ENCODE measurements at places on chromosomes 1 and 21.

DNA sequence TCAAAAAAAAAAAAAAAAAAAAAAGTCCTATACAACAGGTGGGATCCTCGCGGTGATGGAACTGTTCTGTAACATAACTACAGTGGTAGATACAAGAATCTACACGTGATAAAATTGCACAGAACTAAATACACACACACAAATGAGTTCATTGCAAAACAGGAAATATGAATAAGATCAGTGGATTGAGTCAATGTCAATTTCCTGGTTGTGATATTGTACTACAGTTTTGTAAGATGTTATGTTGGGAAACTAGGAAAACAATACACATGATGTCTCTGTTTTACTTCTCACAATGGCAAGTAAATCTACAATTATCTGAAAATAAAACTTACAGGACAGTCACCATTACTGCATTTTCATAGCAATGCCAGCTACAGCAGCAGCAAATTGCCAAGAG is 59.8 kb downstream of the ITGB3BP start:
- no peak for DNase-seq

DNA sequence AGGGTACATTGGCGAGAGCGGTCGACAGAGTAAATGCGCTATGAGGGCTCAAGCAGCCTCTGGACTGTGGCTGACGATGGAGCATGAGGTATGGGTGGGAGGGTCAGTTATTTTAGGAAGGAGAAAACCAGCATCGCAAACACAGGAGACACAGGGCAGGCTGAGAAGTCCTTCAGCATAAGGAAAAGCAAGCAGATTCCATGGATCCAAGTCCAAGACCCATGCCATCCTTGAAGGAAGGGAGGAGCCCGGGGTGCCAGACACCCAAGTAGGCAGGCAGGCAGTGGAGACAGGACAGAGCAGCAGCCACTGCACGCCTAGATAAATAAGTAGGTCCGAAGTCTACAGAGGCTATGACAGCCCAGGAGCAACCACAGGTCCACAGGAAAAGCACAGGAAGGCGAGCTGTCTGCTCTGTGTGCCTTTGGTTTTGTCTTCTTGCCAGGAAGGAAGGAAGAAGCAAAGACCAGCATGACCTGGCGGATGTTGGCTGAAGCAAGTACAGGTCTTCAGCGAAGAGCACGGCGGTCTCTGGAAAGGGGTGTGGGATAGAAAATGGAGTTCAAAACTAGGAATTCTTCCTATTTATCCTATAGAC is 76.4 kb upstream of the SLC45A1 start:
- no peak for DNase-seq

DNA sequence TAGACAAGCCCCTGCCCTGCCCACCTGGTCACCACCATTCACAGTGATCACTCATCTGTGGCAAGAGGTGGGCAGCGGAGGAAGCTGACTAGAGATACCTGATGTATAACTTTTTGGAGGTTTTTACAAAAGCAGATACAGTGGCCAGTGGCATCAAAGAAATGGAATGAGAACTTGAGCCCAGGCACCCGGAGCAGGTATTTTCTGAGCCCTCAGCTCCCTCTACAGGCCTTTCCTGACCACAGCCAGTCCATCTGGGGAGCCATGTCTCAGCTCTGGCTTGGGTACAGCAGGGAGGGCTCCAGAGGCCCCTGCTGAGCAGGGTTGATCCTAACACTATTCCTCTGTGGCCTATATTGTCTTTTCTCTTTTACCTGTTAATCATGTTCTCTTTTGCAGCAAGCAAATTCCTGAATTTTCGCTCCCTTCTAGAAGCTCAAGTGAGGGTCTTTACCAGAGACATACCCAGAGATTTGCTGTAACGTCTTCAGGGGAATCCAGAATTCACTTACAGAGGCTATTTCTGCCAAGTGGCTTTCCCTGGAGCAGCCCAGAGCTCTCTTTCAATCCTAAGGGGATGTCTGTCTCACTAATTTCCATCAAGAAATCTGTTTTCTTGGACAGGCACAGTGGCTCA is 27.3 kb downstream of the GPR157 start:
- peak; percentile 58 for DNase-seq

- DNase-seq, result no peak
Measured at GRCh38 chr1:78627321-78627720, 7.1 kb downstream of the IFI44L start.

GRCh38 chr1:220487297-220487820 is 40.6 kb upstream of the MARK1 start:
- DNase-seq, result no peak

GRCh38 chr1:29208442-29208841 is 22.3 kb downstream of the MECR start:
- DNase-seq, result no peak

DNA sequence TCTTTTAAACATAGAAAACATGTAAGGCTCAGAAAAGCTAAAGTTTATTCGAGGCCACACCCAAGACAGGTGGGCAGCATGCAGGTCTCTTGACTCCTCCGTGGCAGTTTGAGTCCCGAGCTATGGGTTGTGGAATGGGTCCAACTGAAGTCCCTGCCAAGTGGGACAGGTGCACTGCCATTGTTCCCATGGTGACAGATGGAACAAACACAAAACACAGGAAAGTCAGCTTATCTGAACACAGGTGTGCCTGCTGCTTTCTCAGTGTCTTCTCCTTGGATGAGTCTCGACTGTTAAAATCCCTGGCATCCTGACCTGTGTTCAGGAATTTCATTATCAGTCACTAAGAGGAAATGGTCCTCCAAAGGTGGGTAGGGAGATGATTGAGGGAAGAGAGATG is 99.0 kb upstream of the RAB4A start:
- no peak for DNase-seq

- DNase-seq, result no peak
Measured at GRCh38 chr1:221694109-221694508, 47.8 kb downstream of the DUSP10 start.

GRCh38 chr1:21331752-21332478 is 41.7 kb upstream of the ECE1 start:
- DNase-seq, result no peak

- no peak for DNase-seq
Measured at GRCh38 chr1:115062542-115063004, 26.7 kb downstream of the TSPAN2 start.

- DNase-seq, result no peak
Measured at GRCh38 chr21:38039841-38040240, 123.6 kb upstream of the KCNJ6 start.

- no peak for DNase-seq
Measured at GRCh38 chr1:226779561-226779960, 40.5 kb upstream of the ITPKB start.

DNA sequence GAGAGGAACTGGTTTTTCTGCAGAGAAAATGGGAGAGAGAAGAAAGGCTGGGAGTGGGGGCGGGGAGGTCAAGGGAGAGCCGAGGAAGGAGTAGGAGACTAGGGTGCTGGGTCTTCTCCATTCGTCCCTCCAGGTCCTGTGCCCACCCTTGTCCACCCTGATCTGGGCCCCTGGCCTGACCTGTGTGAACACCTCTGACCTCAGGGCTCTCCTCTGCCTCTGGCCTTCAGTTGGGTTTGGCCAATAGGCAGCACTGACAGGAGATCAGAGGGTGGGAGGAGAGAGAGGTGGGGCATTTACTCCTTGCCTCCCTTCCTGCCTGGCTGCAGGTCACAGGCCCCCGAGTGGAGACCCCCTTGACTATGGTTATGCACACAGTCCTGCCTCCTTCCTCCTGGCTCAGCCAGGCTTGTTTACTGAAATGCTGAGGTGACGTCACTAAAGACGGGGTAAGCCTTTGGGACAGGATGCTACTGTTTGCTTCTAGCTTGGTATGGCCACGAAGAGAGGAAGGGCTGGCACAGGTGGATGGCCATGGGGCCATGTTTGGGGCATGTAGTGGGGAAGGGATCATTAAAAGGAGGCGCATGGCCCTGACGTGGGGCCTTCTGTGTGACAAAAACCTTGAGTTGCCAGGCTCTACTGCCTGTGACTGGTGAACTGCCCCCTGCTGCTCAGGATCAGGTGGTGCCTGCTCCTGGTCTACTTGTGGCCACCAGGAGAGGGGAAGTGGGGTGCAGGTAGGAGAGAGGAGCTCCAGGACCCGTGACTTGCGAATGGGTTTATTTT is 248.7 kb upstream of the CSF3R start:
- DNase-seq, result no peak

- no peak for DNase-seq
Measured at GRCh38 chr1:1776672-1777582, 1.3 kb downstream of the NADK start.

DNA sequence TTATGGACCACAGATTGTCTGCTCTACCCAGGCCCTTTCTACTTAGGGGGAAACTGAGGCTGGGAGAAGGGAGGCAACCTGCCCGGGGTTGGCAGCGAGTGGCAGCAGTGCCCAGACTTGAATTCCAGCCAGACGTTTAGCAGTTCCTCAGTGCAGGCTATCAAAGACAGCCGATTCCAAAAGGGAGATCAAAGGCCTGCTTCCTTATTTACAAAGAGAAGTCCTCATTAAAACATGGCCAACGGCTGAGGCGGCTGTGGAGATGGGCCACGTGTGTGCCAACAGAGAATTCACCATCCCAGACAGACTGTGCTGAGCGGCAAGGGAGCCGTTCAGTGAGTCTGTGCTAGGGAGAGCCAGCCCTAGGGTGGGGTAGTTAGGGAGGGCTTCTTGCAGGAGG is 27.7 kb downstream of the C1QB start:
- DNase-seq, result no peak

- DNase-seq, result no peak
Measured at GRCh38 chr1:151002051-151002450, 4.7 kb downstream of the MINDY1 start.

DNA sequence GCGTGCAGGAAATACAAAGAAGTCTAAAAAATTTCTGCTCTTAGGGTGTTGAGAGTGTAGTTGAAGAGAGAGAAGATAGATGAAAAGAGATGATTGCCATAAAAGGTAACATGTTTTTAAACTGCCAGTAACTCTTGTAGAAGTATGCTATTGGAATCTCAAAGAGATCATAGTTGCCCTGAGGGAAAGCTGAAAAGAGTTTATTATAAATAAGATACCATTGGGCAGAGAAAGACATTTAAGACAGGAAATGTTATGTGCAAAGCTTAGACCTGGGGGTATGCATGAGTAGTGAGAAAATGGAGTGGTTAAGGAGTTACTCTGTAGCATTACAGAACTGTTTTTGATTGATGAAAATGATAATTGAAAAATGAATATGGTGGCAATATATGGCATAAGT is 17.6 kb downstream of the GABPA start:
- no peak for DNase-seq

DNA sequence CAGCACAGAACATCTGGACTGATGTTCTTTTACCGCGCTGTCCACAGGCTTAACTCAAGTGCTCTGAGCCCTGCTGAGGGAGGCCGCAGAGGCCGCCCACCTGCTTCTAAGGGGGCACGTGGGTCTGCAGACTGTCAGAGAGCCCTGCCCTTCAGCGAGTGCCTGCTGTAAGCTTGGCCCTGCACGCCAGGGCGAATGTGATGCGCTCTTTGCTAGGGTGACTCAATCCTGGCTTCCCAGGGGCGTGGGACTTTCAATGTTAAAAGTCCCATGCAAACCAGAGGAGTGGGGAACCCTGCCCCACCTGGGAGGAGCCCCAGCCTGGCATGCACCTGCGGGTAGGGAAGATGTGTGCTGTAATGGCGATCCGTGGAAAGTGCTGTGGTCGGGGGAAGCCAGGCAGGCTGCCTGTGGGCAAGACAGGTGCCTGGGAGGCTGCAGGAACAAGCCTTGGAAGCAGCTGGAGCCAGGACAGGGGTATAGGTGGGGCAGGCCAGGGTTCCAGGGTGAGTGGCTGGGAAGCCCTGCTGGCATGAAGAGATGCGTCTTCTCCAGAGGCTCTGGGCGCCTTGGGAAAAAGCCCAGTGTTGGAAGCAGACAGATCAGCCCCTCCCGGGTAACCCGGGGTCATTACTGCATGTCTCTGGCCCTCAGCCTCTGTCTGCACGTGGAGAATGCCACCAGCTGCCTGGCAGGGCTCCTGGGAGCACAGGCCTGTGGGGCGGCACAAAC is 594 bp upstream of the PANK4 start:
- no peak for DNase-seq

- DNase-seq, result no peak
Measured at GRCh38 chr1:101757985-101758384, 238.7 kb downstream of the OLFM3 start.

DNA sequence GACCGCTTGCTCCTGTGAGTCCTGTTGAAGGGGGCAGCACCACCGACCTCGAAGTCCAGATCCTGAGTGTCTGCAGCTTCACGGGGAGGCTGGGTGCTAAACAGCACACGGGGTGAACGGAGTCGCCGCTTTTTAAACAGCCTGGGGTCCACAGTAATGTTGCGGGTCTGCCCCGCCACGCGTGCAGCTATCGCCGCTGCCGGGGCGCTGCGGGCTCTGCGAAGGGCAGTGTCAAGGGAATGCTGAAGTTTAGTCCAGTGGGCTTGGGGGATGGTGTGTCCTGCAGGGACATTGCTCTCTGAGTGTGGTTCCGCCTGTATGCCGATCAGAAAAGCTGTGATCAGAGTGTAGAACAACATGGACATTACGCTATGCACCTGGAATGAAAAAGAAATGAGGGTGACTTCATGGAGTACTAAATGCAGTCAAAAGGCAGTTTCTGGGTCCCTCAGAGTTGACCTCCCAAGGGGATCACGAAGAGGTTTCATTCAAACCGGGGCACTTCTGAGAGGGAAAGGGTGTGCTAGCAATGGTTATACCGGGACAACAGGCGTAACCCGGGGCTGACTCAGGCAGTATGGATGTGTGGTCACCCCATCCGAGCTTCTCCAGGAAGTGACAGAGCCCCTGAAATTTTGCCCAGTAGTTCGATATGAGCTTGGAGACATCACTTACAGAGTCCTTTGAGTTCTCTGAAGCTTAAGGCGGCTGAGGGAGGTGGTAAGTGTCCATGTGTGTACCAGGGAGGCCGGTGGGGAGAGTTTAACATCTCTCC is 51.4 kb downstream of the NGF start:
- DNase-seq, result no peak

- no peak for DNase-seq
Measured at GRCh38 chr1:54253480-54253879, 53.5 kb downstream of the MRPL37 start.

GRCh38 chr1:17212009-17212408 is 7.1 kb downstream of the PADI1 start:
- no peak for DNase-seq

- no peak for DNase-seq
Measured at GRCh38 chr21:43956019-43956669, 56.0 kb upstream of the TRAPPC10 start.
